Left lobe of liver (tissue), 2 donors: ENCODE measurements at places on chromosomes 11 and 22.

GRCh38 chr11:12889243-12889642, 119.9 kb upstream of the RASSF10 start:
- no peak for DNase-seq

- no peak for DNase-seq
These were observed 77.4 kb downstream of the MS4A13 start for GRCh38 chr11:60592601-60593000.

GRCh38 chr11:7672960-7673723, at the start of gene CYB5R2:
Gene CYB5R2, minus strand, starts transcription at chr11:7673500. Its CDS starts 675 bp downstream, at chr11:7672825.
- DNase-seq, result peak; percentile 79

DNA sequence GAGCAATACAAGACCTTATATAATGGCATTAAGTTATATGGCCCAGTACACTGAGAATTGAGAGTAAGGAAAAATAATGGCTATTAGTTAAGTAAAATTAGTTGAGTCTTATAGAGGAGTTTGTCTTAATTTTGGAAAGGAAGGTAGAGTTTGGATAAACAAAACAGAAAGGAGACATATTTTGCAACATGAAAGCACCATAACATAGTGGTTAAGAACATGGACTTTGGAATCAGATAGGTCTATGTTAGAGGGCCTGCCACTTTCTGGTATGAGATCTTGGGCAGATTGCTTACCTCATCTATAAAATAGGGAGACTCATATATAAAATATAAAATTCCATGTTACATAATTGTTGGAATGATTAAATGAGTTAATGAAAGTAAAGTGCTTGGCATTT, 68.9 kb downstream of the CSTPP1 start:
- DNase-seq, result no peak
